ENCODE measurements at places on chromosomes 6 and 20. TPM values are rescaled to one million over a fixed set of nuclear protein-coding genes. Genes with fewer than 3 reads are reported as not detected.

The FKBP1C gene
- 1.0 TPM for polyA plus RNA-seq

The ADTRP gene
- 0.34 TPM for polyA plus RNA-seq

The TAAR2 gene
- polyA plus RNA-seq = not detected

The CRISP2 gene
- polyA plus RNA-seq = 0.96 TPM

The MYB gene
- polyA plus RNA-seq = 0.07 TPM

The TBX18 gene
- polyA plus RNA-seq = 0.80 TPM

The KCNK15 gene
- polyA plus RNA-seq = 1.1 TPM

The CCN6 gene
- polyA plus RNA-seq = not detected

The PIM1 gene
- 15.1 TPM for polyA plus RNA-seq

The MYBL2 gene
- 4.7 TPM for polyA plus RNA-seq

The CCM2L gene
- 5.3 TPM for polyA plus RNA-seq

The APOM gene
- polyA plus RNA-seq = 3.4 TPM
